COR-L47 (cell line): ENCODE measurements at places on chromosomes 13 and 19.

GRCh38 chr13:28246891-28247290 lies 108.5 kb downstream of the PAN3 start:
- no peak for DNase-seq

DNA sequence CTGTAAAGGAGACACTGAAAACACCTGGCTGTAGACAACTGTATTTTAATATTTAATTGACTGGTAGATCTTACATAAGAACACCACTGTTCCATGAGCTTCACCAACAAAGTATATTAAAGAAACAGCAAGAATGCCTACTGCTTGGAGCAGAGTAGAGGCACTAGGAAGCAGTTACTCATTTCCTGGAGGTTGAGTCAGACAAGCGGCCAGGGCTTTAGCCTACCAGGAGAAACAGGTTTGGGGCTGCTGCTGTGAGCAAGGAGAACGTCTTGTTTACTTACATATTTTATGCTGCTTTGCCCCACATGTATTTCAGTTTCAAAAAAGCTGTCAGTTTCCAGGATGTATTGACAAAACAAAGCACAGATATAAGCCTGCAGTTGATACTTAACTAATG lies 33.4 kb downstream of the ALG5 start:
- DNase-seq, result no peak

GRCh38 chr19:898663-899062 lies 5.4 kb downstream of the RNU6-9 start:
- peak; percentile 94 for DNase-seq

DNA sequence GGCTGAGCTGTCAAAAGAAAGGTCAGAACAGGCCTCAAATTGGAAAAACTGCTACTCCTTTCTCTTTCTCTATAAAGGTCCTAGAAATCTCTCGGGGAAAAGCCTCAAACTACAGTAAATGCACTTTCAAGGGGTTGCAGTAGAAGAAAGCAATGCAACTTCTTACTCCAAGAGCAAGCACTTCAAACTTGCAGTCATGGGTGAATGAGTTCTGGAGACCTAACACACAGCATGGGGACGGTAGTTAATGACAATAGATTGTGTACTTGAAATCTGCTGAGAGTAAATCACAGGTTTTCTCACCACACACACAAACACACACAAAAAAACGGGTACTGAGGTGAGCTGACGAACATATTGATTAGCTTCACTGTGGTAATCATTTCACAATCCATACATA lies 11.8 kb downstream of the TUBGCP3 start:
- no peak for DNase-seq

GRCh38 chr13:114229506-114229905 lies 5.2 kb upstream of the CDC16 start:
- DNase-seq, result no peak

DNA sequence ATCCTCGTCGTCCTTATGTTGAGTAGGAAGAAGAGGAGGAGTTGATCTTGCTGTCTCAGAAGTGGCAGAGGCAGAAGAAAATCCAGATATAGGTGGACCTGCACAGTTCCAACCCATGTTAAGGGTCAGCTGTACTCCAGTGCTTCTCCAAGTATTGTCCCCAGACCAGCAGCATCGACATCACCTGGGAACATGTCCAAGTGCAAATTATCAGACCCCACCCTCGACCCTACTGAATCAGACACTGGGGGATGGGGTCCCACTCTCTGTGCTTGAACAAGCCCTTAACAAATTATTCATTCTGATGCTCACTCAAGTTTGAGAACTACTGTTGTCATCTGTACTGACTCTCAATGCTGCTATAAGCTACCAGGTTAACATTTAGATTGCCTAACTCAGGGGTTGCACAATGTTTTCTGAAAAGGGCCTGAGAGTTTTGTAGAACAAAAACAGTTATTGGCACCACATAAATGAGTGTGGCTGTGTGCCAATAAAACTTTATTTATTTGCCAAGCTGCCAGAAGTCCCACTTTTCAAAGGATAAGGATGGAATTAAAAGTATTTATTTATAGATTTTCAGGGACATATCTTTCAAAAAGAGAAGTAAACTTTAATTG lies 226.7 kb upstream of the IPO5 start:
- no peak for DNase-seq

- no peak for DNase-seq
Measured at GRCh38 chr19:30549151-30549550, 177.0 kb downstream of the ZNF536 start.

GRCh38 chr13:107480130-107480529 lies 735.2 kb downstream of the LIG4 start:
- no peak for DNase-seq

GRCh38 chr19:49744946-49745381 lies 18.1 kb downstream of the TSKS start:
- no peak for DNase-seq

- DNase-seq, result no peak
Measured at GRCh38 chr19:50313812-50314536, 15.2 kb downstream of the KCNC3 start.

DNA sequence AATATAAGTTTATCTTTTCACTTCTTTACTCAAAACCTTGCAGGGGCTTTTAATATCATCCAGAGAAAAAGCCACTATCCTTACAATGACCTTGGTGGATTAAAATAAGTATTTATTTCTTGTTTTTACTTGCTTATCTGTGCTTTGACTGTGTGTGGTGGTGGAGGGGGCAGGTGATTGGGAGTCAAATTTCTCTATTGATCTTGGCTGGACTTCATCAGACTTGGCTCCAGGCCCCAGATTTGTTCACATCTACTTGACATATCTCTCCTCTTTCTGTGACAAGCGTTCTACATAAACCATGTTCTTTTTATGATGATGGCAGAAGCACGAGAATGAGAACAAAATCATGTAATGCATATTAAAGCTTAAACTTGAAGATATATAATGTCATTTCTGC lies 670.8 kb downstream of the PCDH17 start:
- no peak for DNase-seq

DNA sequence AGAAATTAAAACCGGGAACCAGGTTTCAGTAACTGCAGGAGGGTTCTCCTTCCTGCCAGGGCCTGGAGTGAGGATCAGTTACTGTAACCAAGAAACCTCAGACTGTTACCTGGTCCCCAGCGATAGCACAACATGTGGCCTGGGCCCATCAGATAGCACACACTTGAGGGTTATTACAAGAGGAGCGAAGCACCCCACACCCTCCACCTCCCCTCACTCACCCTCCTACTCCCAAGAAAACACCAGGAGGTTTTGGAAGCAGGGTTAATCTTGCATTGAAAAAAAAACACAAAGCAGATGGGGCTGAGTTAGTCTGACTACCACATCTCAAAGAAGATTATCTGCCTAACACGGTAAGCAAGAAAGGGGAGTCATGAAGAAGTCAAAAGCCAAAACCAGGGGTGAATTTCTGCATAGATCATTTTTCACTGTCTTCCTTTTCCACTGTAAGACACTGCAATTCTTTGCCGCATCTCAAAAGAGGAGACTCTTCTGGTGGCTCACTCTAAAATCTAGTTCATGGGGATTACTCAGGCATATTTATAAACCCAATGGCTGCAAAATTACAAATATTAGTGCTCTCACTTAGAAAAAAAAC lies 75.9 kb upstream of the DOCK9 start:
- DNase-seq, result no peak

- DNase-seq, result no peak
Measured at GRCh38 chr19:31890230-31890629, 455.2 kb upstream of the ZNF507 start.

DNA sequence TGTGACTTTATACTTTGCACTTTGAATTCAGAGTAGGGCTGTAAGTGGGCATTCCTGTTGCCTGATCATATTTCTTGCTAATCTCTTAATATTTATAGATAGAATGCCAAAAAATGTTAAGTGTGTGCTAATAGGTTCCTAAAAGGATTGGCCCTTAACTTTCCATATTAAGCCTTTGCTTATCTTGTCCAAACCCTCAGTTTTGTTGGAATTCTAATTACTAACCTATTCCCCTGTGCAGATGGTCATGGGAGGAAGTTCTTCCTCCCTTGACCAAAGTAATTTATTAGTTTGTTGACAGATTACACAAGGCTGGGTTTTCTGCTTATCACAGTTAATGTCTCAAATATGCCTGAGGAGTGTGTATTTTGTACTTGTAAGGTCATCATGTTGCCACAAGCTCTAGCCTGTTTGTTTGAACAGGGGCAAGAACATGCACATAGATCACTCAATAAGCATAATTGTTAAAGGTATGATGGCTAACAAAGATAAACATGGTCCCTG lies 541.1 kb upstream of the SPRY2 start:
- DNase-seq, result no peak

DNA sequence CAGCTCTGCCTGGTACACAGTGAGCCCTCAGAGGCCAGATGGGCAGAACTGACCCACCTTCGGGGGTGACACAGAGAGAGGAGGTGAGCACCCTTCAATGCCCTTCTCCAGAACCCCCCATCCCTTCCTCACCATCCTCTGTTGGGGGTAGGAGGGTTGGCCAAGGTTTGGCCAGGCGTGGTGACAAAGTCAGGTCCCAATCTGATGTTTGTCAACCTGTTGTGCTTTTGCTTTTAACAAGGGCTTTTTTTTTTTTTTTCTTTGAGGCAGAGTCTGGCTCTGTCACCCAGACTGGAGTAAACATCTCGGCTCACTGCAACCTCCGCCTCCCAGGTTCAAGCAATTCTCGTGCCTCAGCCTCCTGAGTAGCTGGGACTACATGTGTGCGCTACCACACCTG lies 7.3 kb downstream of the PTGIR start:
- DNase-seq, result no peak

- DNase-seq, result no peak
Measured at GRCh38 chr19:3524078-3524842, 14.7 kb upstream of the TEKTIP1 start.

- no peak for DNase-seq
Measured at GRCh38 chr13:20497006-20497775, 28.5 kb downstream of the CRYL1 start.

DNA sequence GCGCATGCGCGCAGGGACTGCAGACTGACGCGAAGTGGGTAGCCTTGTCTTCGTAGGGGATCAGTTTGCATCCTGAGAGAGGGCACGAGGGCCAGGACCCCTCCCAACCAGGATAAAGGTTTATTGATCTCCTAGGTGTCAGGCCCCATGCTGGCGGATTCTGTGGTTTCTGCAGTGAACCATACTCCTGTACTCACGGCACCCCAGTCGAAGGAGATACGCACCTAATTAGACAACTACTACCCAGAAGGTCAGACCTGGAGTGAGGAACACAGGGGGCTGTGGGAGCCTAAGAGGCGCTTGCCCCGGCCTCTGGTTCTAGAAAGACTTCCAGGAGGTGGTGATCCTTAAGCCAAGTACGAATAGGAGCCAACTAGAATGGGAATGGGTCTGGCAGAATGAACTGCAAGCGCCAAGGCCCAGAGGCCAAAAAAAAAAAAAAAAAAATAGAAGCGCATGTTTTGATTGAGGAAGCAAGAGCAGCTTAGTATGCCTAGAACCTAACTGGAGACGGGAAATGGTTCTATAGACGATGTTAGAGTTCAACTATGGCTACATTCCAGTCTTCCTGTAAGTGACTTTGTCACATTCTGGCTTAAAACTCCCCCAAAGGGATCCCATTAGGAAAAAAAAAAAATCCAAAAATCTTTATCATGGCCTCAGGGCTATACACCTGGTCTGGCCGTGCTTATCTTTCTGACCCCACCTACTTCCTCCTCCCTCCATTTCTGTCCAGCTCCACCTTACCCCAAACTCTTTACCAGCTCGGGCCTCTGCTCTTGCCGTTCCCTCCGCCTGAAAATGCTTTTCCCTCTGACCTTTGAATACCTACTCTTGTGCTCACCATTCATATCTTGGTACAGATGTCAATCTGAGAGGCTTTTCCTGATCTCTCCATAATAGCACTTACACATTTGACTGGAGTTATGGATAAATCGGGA lies 902 bp upstream of the ZNF428 start:
- no peak for DNase-seq

DNA sequence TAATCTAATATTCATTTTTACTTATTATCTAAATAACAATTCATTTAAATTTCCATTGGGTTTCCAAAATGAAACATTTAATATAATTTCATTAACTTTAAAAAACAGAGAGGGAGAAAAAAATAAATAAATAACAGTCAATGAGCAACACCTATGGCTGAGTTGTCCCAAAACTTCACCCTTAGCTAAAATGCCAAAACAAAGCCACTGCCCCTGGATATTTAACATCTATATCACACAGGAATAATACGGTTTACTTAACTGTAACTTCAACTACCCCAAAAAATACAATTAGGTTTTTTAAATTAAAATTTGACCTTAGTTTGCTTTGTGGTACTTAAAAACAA lies 541 bp downstream of the ELF1 start:
- no peak for DNase-seq

DNA sequence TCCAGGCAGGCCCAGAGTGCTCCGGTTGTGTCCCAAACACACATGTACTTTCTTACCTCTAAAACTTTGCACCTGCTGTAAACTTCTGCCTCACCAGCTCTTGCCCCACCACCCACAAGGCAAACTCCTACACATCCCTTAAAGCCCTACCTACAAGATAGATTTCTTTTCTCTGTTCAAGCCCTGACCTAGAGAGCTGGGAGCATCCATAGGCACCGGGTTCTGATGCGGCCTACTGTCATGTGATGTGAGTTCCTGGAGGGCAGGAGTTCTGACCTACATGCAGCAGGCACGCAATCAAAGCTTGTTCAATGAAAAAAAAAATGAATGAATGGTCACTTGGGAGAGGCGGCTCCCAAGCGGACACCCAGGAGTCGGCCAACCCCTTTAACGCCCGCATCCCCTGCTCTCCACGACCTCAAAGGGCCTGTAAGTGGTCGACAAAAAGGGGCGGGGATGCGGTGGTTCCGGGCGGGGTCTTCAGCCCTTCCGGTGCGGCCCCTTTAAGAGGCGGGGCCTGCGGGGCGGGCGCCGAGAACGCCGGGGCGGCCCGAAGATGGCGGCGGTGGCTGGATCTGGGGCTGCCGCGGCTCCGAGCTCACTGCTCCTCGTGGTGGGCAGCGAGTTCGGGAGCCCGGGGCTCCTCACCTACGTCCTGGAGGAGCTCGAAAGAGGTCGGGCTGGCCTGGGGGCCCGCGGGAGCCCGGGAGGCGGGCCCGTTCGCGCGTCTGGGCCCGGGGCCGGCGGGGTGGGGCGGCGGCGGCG lies at the start of gene MAP1S:
Gene MAP1S (plus strand): TSS at position 534 of the 765 bp plus-strand sequence. CDS start 23 bp downstream, at position 557.
- peak; percentile 40 for DNase-seq

DNA sequence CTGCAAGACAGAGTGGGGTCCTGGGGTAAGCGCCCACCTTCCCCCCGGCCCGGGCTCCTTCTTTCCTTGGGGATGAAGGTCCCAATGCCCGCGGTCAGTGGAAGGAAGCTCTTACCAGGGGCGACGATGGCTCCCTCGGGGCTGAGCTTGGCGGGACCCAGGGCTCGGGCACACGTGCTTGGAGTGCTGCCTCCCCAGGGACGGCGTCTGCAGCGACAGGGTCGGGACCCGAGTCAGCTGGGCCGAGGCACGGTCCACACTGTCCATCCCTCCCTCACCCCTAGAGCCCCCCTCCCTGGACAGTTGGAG lies 3.5 kb downstream of the JSRP1 start:
- DNase-seq, result no peak
